ENCODE measurements at places on chromosomes 5 and 9. TPM values are rescaled to one million over a fixed set of nuclear protein-coding genes. Genes with fewer than 3 reads are reported as not detected.

Gene ANXA2R
- 0.97 TPM for total RNA-seq

Gene IL5
- not detected for total RNA-seq

Gene FEM1C
- total RNA-seq, result 16.1 TPM

Gene GADD45G
- total RNA-seq, result 1.4 TPM

Gene PHF2
- total RNA-seq, result 10.5 TPM

Gene ROPN1L
- 0.32 TPM for total RNA-seq

Gene C7
- total RNA-seq, result 1,610 TPM

Gene OR13C8
- not detected for total RNA-seq

Gene BRD3
- 10.2 TPM for total RNA-seq

Gene SPATA31C2
- not detected for total RNA-seq

Gene PCDHA6
- total RNA-seq, result not detected

All from cardiac atrium fibroblast (primary cell).